A549 (cell line): ENCODE measurements at places on chromosomes 7 and 10. TPM values are rescaled to one million over a fixed set of nuclear protein-coding genes. Genes with fewer than 3 reads are reported as not detected.

DNA sequence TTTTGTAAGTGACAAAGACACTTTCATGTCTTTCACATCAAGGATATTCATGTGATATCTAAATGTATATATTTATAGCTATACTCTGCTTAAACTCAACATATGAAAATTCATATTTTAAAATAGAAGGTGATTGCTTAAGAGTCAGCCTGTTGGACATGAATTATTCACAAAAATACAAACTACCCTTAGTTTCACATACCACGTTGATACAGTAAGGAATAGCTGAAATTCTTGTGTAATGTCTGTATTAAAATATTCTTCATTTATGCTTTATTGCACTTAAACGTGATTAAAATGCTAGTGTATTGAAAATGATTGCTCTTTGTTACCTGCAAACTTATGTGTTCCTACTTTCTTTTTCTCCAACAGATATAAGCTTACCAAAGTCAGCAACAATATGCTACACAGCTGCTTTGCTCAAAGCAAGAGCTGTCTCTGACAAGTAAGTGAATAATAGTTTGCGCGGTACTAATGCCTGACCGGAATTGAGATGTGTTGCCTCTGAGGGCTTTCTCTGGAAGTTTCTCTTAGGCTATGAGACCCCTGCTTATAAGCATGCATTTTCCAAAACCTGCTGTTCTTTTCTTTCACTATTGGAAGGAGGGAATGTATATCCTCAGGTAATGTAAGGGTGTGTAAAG, 133.8 kb downstream of the WNT2 start:
- DNase-seq = no peak

- DNase-seq = no peak
Measured at GRCh38 chr10:100307684-100308083, 21.2 kb upstream of the BLOC1S2 start.

DNA sequence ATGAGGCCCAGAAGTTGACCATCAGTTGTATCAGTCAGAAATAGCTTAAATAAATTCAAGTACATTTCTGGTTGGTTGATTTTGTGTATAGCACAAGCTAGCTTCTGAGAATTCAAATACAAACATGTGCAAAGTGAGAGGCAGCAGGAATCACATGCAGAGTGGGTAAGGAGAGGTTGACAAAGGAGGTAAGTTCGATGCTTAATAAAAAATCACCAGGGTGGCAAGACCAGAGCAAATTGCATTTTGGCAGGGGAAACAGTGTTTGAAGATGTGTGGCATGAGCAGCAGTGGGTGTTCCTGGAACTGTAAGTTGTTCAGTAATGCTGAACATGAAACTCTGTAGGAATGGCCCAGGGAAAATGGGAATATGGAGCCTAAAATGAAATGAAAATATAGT, 52.6 kb downstream of the GNAI1 start:
- DNase-seq = no peak

- no peak for DNase-seq
Measured at GRCh38 chr10:123442901-123443300, 223.3 kb upstream of the GPR26 start.

DNA sequence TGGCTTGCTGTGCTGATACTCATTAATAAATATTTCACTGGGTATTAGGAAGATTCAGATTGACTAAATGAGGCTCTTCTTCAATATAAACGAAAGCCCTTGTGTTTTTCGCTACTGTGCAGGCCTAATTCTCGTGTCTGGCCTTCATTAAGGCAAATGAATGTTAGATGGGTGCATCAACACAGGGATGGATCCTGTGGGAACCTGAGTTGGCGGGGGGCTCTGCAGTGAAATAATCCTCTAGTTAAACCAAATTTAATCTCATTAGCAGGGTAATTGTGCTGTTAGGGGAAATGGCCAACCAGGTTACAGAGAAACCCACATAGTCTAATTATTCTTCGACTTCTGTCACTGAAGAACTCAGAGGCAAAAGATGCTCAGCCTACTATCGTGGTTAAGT, 325.8 kb upstream of the LRGUK start:
- DNase-seq = no peak

- DNase-seq = no peak
Measured at GRCh38 chr10:110067960-110068770, 60.4 kb downstream of the ADD3 start.

DNA sequence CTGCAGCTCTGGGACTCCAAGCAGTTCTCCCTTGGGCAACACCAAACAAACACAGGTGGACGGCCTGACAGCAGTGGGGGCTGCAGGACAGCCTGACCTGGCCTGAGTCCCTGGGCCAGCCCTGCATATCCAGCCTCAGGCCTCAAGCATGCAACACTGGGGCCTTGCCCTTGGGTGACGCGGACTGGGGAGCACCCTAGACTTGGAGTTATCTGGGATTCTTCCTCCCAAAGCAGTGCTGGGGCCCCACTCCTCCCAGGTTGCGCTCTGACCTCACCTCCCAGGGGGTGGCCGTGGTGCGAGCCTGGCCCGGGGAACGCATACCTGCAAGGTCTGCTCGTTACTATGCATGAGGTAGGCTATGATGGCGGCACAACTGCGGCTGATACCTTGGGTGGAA, 6.2 kb upstream of the TMEM120A start:
- no peak for DNase-seq

GRCh38 chr10:67815571-67816059, 22.4 kb downstream of the DNAJC12 start:
- DNase-seq = peak; percentile 95

DNA sequence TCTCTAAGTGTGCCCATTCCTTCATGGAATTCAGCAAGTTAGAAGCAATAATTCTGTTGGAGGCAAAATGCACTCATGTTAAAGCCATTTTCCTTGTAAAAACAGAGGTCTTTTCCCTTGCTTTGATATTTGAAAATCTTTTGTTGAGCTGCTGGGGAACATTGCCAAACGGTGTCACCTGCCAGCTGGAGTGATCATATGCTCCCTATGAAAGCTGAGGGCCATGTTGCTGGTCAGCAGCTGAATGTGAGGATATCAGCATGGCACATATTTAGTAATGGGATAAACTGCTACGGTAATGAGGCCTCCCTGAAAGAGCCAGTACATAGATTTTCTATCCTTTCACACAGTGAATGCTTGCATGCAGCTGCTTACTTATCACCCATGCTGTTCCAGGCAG, 224.3 kb downstream of the THSD7A start:
- DNase-seq = no peak

DNA sequence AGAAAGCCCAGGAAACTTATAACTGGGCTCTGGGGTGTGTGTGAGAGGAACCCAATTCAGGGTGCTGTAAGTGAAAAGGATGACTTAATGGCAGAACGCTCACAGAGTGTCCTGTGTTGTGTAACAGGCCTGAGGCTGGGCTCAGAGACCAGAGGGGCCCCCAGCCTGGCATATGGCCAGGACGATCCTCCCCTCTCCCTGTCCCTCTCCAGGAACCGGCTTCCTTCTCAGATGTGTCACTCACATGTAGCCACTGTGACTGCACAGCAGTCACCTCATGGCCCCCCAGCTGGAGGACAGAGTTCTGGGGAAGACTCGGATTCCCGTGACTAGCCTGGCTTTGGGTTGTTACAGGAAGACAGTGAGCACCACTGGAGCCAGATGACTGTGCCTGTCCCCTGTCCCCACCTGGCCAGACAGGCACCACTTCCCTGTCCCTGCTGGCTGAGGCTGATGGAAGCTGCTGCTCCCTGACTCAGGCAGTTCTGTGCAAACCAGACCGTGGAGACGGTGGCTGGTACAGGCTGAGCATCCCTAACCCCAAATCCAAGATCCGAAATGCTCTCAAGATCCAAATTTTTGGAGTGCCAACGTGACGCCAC, 220.5 kb downstream of the MLLT10 start:
- no peak for DNase-seq

GRCh38 chr10:64468219-64468618, 947.0 kb downstream of the REEP3 start:
- DNase-seq = no peak

DNA sequence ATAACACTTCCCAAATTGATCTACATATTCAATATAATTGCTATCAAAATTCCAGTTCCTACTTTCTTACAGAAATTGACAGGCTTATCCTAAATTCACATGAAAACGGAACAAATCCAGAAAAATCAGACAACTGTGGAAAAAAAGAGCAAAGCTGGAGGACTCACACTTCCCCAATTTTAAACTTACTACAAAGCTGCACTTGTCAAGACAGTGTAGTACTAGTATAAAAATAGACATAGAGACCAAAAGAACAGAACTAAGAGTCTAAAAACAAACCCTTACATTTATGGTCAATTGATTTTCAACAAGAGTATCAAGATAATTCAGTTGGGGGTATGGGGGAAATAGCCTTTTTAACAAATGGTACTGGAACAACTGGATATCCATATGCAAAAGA, 27.5 kb downstream of the LMBR1 start:
- DNase-seq = no peak

GRCh38 chr10:28291881-28292297, 11.0 kb downstream of the MPP7 start:
- no peak for DNase-seq

- no peak for DNase-seq
Measured at GRCh38 chr10:69496352-69497230, 45.3 kb downstream of the TSPAN15 start.

DNA sequence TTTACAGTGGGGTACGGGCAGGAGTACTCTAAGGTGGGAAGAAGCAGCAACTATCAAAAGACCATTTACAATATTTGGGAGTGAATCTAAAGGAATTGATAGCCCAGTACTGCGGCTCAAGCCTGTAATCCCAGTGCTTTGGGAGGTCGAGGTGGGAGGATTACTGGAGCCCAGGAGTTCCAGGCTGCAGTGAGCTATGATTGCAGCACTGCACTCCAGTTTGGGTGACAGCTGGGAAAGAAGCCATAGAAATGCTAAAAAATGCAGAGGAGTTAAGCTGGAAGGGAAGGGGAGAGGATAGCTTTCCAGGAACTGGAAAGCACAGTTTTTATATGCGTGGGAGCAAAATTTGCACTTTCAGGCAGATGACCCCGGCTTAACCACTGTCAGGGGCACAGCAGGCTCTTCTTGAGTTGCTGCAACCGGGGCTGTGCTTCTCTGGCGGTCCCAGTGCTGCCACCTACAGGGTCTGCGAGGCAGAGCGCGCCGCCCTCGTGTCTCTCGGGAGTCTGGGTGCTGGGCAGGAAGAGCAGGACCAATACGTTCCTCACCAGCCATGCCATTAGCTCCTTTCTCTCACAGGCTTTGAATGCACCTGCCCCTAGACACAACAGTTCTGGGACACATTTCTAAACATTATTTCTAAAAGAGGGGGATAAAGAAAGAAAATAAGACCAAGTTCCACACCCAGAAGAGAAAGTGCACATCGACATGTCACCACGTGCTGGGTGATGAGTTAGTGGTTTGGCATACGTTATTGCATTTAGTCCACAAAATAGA, 10.1 kb upstream of the BMPER start:
- DNase-seq = peak; percentile 80

DNA sequence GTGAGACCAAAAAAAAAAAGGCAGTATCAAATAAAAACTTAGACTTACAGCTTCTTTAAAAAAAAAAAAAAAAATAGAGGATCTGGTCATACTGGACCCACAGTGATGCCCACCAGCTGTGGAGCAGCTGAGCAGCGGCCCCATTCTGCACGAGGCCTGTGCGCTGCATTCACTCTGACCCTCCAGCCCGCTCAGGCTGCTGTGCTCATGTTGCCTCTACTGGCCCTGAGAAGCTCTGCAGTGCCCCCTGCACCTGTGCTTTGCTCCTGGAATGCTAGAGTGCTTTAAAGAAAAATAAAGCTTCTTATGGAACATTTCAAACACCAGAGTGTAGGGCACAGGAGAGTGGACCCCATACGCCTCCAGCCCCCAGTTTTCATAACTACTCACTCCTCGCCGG, 33.2 kb downstream of the TMEM120A start:
- no peak for DNase-seq

GRCh38 chr10:87038286-87038717, 18.2 kb downstream of the FAM25A start:
- DNase-seq = no peak

GRCh38 chr7:19930851-19931250, 157.4 kb upstream of the TMEM196 start:
- DNase-seq = no peak

- DNase-seq = no peak
Measured at GRCh38 chr7:121336579-121336978, 7.8 kb downstream of the WNT16 start.

DNA sequence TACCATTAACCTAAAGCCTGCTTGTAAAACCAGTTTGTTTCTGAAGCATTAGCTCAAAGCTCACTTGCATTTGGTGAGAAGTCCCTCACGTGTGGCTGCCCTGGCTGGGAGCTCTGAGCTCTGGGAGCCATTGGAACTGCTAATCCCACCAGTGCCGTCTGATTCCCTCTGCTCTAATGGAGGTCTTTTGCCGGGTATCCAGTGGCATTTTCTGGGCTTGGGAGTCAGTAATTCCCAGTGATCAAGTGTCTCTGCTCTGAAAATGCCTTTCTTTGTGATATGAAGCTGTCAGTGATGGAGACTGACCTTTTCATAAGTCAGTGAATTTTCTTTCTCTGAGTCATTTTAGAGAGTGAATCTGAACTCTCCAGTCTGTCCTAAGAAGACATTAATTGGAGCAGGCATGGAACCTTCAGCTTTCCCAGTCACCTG, 36.9 kb upstream of the FAM20C start:
- DNase-seq = no peak

DNA sequence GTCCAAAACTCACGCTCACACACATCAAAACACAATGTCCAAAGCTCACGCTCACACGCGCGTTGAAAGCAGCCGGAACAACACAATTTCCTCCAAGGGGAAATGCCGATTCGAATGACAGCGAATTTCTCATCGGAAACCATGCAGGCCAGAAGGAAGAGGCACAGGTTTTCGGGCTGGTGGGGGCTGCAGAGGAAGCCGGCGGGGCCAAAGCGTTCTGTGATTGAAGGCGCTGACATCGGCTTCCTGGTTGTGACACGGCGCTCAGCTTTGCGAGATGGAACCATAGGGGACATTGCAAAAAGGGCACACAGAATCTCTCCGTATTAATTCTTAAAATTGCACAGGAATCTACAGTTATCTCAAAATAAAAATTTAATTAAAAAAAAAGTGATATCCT, 61.3 kb downstream of the FOXL3 start:
- no peak for DNase-seq

DNA sequence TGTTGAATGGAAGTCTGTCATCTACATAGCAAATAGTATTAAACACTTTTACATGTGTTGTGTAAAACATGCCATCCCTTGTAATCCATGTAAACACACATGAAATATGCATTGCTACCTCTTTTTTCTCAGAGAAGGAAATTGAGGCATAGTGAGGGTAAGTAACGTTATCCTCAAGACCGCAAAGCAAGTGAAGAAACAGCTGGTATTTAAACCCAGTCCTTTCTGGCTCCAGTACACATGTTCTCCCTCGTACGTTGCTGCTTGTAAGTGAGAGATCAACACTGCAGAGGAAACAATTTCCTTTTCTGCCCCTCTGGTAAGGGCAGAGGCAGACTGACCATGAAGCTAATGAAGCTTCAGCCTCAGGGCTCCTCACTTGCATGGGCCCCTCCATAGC, 28.5 kb downstream of the MAP3K8 start:
- DNase-seq = no peak

- no peak for DNase-seq
Measured at GRCh38 chr7:138455609-138456008, 4.5 kb upstream of the TRIM24 start.

PRXL2A gene
- polyA plus RNA-seq = 40.6 to 55.0 TPM (median 47.7 TPM) in 3 replicates

RAB11FIP2 gene
- 10.0 to 11.2 TPM (median 11.1 TPM) in 3 replicates for polyA plus RNA-seq

CCT6A gene
- 334 to 378 TPM (median 337 TPM) in 3 replicates for polyA plus RNA-seq

SERPINE1 gene
- polyA plus RNA-seq = 286 to 399 TPM (median 346 TPM) in 3 replicates

NPFFR1 gene
- polyA plus RNA-seq = not detected in 3 replicates

SSMEM1 gene
- not detected in 3 replicates for polyA plus RNA-seq

FAM25A gene
- polyA plus RNA-seq = not detected in 3 replicates

VSTM2A gene
- not detected in 3 replicates for polyA plus RNA-seq

TNS3 gene
- polyA plus RNA-seq = 107 to 122 TPM (median 107 TPM) in 3 replicates

SFTPA1 gene
- polyA plus RNA-seq = not detected in 3 replicates

NEUROG3 gene
- not detected in 3 replicates for polyA plus RNA-seq

GPR141 gene
- 0.11 to 0.12 TPM in 2 of 3 replicates, not detected in the other for polyA plus RNA-seq
